ENCODE measurements at places on chromosomes 7 and 10.

DNA sequence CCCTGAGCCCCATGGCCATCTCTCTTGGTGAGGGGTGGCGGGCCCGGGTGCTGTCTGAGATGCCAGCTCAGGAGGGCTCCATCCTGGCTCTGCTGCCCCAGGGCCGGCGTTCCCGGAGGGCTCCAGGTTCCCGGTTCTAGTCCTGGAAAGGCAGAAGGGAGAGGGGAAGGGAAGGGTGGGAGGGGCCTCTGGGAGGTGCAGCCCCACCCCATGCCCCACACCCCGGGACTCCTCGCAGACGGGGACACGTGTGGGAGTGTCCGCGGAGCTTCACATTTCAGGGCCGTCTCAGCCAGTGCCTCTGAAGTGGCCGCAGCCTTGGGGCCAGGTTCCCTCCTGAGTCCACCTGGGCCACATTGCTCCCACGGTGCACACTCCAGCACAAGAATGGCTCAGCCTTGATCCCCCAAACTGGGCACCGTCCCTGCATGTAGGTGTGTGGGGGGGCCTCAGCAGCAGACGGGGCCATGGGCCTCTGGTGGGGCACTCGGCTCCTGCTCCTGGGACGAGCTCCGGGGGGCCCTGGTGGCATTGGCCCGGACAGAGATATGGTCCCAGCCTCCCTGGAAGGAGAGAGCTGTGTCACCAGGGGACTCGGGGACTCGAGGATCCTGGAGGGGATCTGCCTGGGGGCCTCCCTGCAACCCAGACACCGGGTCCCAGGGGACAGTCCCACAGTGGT, 5.8 kb downstream of the BHLHA15 start:
- no peak for DNase-seq

- DNase-seq = no peak
Measured at GRCh38 chr10:68795886-68796532, 31.3 kb upstream of the STOX1 start.

- DNase-seq = no peak
Measured at GRCh38 chr10:43944381-43945093, 295.9 kb upstream of the ZNF32 start.

DNA sequence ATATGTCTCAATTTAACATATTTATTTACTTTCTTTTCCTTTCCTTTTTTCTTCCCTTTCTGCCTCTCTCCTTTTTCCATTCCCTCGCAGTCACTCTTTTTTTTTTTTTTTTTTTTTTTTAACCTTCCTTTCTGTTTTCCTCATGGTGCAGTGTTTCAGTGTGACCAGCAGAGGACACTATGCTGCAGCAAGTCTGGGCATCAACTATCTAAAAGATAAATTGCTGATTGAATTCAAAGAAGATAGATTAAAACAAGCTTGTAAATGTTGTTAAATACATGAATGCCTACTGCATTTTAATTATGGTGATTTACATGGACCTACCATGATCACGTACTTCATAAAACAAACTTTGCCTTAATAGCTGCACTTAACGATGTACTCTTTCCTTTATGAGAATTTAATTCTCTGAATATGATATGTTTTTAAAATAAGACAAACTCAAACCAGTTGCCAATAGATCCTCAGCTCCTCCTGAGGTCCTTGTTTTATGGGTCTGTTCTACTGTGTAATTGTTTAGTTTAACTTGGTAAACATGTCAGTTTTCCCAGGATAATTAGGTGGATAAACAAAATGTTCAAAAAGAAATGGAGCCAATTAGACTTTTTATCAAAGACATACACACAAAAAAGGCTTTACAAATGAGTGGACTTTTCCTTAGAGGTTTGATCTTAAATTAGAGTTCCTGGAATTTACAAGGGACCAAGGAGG, 101.0 kb upstream of the AGR3 start:
- DNase-seq = no peak

DNA sequence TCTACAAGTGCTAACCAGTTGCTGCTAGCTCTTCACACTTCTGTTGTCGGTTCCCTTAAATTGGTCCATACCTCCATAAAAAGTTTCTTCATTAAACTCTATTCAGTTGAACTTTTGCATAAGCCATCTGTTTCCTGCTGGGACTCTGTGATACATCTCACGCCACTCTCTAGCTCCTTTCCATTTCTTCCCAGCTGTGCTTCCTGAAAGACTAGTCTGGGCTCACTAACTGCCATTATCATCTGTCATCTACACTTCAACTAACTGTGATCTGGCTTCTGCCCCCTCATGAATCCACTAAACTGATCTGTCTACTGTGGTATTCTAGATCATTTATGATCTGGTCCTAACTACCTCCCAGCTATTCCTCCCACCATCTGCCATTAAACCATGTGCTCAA, 78.3 kb downstream of the ELAPOR2 start:
- no peak for DNase-seq

GRCh38 chr10:36533316-36533715, 592.1 kb upstream of the ANKRD30A start:
- no peak for DNase-seq

GRCh38 chr10:75352650-75353049, 48.9 kb downstream of the ZNF503 start:
- DNase-seq = no peak

- DNase-seq = peak; percentile 23
Measured at GRCh38 chr10:113961182-113962031, 82.3 kb upstream of the ADRB1 start.

DNA sequence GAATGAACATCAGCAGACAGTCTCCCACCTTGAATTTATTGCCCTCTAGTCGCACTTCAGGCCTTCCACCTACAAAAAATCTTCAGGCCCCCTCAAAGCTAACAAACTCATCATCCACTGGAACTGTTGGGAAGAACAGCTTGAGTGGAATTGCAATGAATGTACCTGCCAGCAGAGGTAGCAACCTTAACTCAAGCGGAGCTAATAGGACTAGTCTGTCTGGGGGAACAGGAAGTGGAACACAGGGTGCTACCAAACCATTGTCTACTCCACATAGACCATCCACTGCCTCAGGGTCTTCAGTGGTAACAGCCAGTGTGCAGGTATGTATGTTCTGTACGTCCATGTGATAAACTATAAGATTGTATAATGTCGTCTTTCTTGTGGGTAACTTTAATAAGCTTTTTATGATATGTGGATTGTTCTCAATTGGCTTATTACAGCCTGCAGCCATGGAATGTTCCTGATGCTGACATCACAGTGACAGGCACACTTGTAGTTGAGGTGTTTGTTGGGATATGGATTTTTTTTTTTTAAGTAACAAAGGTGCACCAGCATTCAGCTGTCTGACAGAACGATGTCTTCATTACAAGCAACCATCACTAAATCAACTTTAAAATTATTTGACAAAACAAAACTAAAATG, 53.3 kb downstream of the UBN2 start:
- DNase-seq = no peak

- peak; percentile 51 for DNase-seq
Measured at GRCh38 chr10:91909117-91909677, at the start of gene FGFBP3. Gene FGFBP3 (minus strand): TSS chr10:91909486. CDS start chr10:91908969, 517 bp downstream.

DNA sequence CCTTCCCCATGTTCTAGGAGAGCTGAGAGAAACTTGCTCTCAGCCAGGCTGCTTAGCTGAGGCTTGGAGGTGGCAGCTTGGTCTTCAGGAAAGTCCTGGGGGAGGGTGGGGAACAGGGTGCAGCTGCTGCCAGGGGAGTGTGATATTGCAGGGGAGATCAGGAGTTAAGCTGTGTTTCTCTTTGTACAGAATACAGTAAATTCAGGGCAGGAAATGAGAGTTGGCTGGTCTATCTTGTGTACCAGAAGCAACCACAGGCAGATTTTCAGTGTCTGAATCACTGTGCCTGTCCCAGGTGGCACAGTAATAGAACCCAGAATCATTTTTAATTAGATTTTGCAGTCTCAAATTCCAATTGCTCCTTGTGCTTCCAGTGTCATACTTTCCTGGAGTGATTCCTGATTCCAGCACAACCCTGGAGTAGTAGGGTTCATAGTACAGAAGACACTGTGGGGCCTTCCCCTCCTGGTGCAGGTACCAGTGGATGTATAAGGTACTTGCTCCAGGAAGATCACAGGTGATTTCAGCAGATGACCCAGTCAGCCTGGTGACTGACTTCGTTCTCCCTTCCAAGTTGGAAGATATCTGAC, 94.0 kb upstream of the TARP start:
- DNase-seq = no peak

DNA sequence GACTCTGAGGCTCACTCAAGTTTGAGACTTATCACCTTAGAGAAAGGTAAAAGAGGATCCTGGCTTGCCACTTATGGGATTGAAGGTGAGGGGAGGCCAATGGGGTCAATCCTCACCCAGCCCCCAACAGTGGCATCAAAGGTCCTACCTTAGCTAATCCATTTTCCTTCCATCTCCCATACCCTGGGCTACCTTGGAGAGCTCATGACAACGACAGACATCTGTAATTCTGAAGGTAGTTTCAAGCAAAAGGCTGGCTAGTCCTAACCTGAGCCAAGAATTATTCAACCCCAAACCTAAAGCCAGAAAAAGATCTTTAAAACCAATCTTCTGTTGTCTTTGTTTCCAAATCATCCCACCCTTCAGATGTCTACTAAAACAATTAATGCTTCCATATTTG, 179.2 kb upstream of the GHITM start:
- no peak for DNase-seq

GRCh38 chr10:84375011-84375410, 46.6 kb downstream of the CCSER2 start:
- peak; percentile 30 for DNase-seq

DNA sequence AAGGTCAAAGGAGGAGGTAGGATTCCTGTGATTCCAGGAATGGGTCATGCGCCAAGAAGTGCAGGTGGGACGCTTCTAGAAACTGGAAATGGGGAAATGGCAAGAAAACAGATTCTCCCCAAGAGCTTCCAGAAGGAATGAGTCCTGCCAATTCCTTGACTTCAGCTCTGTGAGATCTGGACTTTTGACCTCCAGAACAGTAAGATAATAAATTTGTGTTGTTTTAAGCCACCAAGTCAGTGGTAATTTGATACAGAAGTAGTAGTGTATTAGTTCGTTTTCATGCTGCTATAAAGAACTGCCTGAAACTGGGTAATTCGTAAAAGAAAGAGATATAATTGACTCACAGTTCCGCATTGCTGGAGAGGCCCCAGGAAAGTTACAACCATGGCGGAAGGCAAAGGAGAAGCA, 178.6 kb upstream of the GALNT17 start:
- no peak for DNase-seq

DNA sequence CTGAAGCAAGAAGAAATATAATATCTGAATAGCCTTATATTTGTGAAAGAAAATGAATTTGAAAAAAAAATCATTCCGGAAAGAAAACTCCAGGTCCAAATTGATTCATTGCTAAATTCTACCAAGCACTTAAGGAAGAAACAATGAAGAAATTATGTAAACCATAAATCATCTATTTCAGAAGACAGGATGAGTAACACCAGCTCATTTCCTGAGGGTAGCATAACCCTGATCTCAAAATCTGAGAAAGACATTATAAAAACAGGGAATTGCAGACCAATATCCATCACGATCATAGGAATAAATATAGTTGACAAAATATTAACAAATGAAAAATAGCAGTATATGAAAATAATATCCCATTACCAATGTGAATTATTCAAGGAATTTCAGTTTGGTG, 70.1 kb upstream of the RAB18 start:
- no peak for DNase-seq

DNA sequence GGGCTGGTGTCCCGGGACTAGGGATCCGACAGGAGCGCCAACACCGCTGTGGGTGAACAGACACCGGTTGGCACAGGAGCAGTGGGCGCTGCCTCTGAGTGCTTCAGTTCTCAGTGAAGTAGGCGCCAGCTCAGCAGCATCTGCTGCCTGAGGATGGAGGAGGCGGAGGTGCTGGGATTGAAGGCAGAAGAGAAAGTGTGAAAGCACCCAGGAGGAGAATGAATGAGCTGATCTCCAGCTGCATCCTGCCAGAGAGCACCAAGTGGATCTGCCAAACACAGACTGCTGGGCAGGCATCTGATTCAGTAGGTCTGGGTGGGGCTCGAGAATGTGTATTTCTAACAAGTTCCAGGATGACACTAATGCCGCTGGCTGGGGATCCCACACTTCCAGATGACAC, 74.5 kb downstream of the LANCL2 start:
- no peak for DNase-seq

GRCh38 chr7:93914581-93915066, 6.9 kb upstream of the GNG11 start:
- no peak for DNase-seq

GRCh38 chr7:74655768-74656440, 1.6 kb upstream of the GTF2I start:
- DNase-seq = no peak

GRCh38 chr7:98322331-98323270, 41.1 kb downstream of the BRI3 start:
- no peak for DNase-seq

- DNase-seq = no peak
Measured at GRCh38 chr7:87226495-87226894, 7.0 kb upstream of the TMEM243 start.

- DNase-seq = no peak
Measured at GRCh38 chr7:158442260-158442659, 145.4 kb downstream of the PTPRN2 start.

GRCh38 chr7:139691253-139691781, 86.5 kb downstream of the HIPK2 start:
- no peak for DNase-seq

DNA sequence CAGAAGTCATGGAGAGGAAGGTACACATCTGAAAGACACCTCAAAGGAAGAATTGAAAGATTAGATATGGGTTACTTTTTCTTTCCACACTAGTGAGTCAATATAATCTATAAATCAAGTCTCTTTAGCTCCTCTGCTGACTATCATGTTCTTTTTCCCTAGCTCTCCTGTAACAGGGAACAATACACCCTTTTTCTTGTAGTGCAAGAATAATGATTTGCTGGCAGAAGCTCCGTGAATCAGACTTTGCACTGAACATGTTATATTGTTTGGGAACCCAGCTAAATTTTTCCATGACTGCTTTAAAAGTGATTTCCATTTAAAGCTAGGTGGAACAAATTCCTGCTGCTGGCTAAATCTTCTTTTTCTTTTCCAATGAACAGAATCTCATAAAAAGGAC, 756.6 kb upstream of the C7orf33 start:
- DNase-seq = no peak

DNA sequence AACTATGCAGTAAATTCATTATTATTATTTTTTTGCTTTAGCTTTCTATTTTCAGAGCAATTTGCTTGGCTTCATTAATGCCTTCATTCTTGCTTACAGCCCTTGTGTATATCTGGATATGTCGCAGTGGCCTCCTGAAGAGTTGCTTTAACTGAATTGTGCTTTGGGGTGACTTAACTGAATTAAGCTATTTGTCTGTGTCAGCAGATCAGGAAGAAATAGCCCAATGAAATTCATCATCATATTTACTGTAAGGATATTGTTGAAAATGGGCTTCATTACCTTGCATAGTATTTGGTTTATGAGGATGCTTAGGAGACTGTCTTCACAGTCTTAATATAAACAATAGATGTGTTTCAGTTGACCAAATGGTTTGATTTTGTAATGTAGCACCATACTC, 59.7 kb upstream of the PIP4K2A start:
- DNase-seq = no peak
